ENCODE measurements at places on chromosomes 7 and 10. TPM values are rescaled to one million over a fixed set of nuclear protein-coding genes. Genes with fewer than 3 reads are reported as not detected.

The SPDYE2B gene
- not detected for total RNA-seq

The OR13A1 gene
- not detected for total RNA-seq

The SEC23IP gene
- total RNA-seq = 29.0 TPM

The CRYGN gene
- total RNA-seq = under 0.01 TPM

The TECTB gene
- not detected for total RNA-seq

The URGCP gene
- total RNA-seq = 26.4 TPM

The NPY4R gene
- total RNA-seq = not detected

The BNIP3 gene
- 72.0 TPM for total RNA-seq

The BLNK gene
- not detected for total RNA-seq

The PTF1A gene
- not detected for total RNA-seq

The TAS2R41 gene
- not detected for total RNA-seq

The HHEX gene
- not detected for total RNA-seq

The SRRM3 gene
- 0.98 TPM for total RNA-seq
